ENCODE measurements at places on chromosomes 13 and 19.
A peak's percentile ranks its signal among the peaks of the same experiment; 100 is the strongest.

DNA sequence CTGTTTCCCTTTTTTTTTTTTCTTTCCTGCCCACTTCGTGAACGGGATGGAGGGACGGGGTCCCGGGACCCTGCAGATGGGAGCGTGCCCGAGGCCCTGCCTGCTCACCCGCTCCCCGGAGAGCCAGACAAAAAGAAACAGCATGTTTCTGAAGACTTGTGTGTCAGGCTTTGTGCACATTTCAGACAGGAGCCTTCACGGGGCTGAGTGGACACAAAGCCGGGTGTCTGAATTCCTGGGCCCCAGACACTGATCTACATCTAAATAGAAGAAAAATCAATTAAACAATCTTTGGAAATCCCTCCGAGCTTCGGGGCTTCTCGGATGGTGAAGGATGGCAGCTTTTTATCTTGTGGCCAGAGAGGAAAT, 4.2 kb downstream of the PGPEP1 start:
- DNase-seq = no peak

DNA sequence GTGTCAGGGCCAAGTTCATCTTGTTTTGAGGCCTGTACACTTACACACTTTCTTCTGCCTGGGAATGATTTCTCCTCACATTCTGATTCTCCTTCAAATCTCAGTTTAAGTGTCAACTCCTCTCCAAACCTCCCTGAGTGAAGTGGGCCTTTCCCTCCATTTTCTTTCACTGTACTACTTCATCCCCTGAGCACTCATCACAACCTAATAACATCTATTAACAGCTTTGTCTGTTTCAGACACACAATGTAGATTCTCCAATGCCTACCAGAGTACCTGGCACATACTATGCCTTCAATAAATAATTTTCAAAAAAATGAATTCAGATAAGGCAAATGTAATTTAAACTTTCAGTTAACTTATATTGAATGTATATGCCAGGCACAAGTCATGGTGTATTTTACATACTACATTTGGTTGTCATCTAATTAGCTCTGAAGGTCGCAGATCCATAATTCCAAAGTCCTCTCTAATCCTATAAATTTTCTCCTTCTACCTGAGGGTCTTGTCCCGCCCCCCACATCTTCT, 357 bp upstream of the COG6 start:
- no peak for DNase-seq

DNA sequence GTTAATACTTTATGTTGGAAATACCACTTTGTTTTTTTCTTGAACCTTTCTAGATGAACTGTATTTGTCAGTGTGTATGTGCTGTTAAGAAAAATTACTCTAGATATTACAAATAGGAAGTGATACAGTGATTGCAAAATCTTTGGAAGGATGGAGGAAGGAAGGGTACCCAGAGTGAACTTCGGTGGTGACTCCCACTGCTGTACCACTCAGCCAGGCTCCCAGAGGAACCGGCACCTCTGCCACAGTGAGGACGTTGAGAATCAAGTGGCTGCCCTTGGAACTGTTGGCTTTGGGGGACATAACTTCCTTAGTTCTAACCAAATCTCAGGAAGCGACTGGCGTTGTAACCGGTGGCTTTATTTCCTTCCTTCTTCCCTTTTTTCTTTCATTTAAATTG, 184.7 kb downstream of the PCCA start:
- DNase-seq = no peak

- DNase-seq = no peak
Measured at GRCh38 chr19:12833738-12834565, 427 bp downstream of the RTBDN start.

- no peak for DNase-seq
Measured at GRCh38 chr19:1841209-1841924, 6.9 kb downstream of the REXO1 start.

DNA sequence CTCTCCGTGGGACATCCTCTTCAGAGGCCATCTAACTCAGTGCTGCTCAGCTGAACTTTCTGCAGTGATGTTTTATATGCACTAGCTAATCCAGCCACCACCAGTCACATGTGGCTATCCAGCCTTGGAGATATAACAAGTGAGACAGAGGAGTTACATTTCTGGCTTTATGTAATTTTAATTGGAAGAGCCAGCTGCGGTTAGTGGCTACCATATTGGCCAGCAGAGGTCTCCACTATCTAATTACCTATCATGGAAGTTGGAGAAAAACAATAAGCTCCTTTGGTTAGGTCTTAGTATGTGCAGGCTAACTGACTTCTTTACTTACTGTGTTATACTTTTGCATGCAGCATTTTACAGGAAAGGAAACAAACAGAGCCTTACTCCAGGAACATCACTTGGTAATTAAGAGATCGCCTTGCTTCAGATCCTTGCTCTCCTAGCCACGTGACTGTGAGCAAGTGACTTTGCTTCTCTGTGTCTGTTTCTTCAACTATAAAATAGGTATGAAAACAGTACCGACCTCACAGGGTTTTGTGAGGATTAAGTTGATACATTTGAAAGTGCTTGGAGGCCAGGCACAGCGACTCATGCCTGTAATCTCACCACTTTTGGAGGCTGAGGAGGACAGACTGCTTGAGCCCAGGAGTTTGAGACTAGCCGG, 1.6 kb upstream of the KLK10 start:
- no peak for DNase-seq

GRCh38 chr13:100240109-100240779, 151.4 kb downstream of the PCCA start:
- no peak for DNase-seq

DNA sequence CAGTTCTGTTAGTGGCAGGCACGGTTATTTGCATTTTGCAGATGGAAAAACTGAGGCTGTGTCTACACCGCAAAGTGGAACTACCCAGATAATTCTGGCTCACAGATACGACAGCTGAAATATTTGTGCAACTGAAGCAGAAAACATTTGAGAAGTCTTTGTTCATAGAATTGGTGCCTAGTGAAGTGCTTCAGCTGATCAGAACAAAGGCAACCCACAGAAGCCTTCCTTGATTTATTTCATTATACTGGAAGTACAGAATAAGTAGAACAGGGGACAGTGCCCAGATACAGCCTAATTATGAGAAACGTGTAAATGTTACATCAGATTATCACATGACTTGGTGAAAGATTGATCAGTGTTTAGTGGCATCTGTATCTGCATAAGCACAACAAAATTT, 73.4 kb upstream of the RAP2A start:
- no peak for DNase-seq

- DNase-seq = no peak
Measured at GRCh38 chr19:566403-566802, 6.0 kb upstream of the BSG start.

GRCh38 chr19:5093948-5094718, 125.2 kb downstream of the KDM4B start:
- DNase-seq = no peak

DNA sequence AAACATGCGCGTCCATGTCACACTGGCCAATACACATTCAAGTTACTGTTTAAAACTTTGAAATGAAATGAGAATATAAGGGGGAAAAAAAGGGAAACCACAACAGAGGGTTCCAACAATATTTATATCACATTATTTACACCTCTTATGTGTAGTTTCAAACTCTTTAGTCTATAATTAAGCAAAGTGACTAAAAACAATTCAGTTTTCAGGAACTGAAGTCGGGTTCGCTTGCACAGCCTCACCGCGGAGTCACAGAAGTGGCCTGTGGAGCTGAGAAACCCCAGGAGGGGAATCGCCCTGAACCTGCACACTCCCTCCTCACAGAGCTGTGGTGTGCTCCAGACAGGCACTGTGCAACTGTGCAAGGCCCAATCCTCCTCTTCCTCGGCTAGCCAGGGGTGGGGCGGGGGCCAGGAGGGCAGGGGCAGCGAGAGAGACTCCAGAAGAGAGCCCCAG, 75.9 kb downstream of the STK24 start:
- no peak for DNase-seq

- DNase-seq = no peak
Measured at GRCh38 chr19:3193256-3194105, 7.8 kb downstream of the NCLN start.

- peak; percentile 53 for DNase-seq
Measured at GRCh38 chr19:2648528-2648937, 54.0 kb downstream of the GNG7 start.

- no peak for DNase-seq
Measured at GRCh38 chr13:48876289-48876688, 99.4 kb upstream of the FNDC3A start.

- no peak for DNase-seq
Measured at GRCh38 chr13:89082623-89083022, 1411.5 kb downstream of the SLITRK5 start.

Data from activated gamma-delta T cell treated with anti-CD3 and anti-CD28 coated beads, Interleukin-2, amount 50 U/mL, for 16 hours (primary cell).